ENCODE measurements at places on chromosomes 6 and 20.

DNA sequence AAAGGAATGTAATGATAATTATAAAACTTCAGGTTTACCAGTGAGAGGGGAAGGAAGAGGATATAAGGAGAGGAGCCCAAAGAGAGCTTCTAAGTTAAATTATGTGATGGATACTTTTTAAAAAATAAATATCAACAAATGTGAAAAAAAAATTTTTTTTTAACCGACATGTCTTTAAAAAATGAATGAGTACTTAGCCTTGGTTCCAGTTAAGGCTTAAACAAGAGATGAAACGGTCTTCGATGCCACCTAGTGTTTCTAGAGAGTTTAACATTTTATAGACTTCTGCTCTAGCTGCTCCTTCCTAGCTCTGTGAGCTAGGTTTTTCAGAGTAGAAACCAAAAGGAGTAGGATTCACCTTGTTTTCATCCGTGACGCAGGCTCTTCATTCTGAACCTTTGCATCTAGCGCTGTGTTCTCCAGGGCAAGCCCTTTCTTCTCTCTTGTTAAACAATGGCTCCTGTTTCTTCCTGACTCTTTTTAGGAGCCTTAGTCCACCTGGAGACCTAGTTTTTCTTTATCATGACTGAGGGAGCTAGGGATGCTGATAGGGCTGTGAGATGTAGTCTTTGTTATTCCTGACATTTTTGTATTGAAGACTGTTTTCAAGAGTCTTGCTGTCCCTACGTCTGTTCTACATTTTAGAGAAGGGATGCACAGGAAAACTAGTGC is 42.4 kb upstream of the GNRH2 start:
- no peak for DNase-seq

DNA sequence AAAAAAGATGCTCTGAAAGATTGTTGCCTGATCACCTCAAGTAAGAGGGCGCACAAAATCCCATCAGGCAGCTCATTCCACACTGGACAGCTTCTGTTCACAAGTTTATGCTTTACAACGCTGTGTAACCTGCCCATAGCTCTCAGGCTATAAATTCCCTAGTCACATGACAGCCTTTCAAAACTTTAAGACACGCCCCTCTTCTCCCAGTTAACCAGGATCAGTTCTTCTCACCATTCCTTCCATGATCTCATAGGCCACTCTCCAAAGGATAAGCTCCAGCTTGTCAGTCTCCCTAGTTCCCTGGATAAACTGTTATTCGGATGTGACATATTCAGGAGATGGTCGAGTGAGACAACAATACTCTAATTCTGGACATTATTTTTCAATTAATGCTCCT is 15.0 kb downstream of the ADNP start:
- no peak for DNase-seq

GRCh38 chr20:46347841-46348803 is 39.8 kb upstream of the CDH22 start:
- no peak for DNase-seq

DNA sequence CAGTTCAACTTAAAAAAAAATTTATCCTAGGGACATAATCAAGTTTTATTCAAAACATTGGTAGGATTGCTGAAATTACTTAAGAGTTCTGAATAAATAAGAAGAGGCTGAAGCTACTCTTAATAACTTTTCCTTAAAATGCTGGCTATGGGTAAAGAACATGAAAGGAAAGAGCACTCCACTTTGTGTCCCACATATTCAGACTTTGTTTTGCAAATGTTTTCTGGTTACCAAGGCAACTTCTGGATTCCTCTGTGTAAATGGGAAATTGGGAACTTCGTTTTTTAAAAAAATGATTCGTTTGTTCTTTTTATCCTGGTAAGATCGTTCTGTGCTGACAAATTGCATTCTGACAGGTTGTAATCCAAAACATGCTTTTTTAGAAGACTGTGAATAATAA is 115.0 kb downstream of the KIF6 start:
- DNase-seq = no peak

- no peak for DNase-seq
Observed at GRCh38 chr6:65052626-65053025, 654.4 kb downstream of the EYS start.

GRCh38 chr6:130421585-130421984 is 55.8 kb downstream of the TMEM200A start:
- DNase-seq = no peak

DNA sequence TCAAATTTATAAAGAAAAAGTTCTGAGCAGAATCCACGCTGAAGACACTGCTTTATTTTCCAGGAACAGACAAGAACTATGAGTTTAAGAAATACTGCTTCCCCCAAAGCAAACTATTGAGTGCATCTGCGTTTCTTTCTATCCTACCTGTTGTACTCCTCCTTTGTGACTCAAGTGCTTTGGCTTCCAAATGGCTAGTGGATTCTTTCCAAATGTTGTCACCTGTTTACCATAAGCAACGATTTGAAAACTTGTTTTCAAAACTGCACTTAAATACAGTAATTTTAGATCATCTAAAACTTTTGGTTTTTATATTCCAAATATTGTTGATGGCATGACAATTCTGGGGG is 9.5 kb downstream of the PXDC1 start:
- DNase-seq = no peak

DNA sequence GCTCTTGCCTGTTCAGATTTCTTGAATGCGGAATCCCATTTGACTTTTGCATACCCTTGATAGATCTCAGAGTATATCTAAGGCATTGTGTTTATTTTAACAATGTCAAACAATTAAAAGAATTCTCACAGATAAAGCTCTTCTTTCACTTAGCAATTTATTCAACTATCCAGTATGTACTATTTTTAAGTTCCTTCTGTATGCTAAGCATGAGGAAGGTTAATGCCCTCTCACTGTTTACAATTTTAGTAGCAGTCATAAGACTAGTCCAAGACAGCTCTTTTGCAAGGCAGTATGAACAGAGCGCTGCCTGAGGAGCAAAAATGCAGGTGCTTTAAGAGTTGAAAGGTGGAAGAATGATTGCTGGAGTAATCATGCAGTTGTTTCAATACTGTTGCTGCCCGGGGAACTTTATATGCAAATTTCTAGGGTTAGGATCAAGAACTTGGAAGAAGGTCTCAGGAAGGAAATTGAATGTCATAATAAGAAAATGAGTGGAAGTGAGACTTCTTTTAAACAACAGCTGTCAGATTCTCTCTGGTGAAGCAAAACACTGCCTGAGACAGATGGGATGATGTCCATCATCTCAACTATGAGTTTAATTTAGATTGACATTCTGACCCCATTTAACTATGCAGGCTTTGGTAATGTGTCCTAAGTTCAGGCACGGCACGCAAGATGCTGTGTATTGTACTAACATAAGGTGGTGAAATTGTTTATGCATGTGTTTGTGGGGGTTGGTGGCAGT is 1303.5 kb upstream of the CITED2 start:
- DNase-seq = no peak

- no peak for DNase-seq
Observed at GRCh38 chr6:153553627-153554026, 422.5 kb upstream of the RGS17 start.

DNA sequence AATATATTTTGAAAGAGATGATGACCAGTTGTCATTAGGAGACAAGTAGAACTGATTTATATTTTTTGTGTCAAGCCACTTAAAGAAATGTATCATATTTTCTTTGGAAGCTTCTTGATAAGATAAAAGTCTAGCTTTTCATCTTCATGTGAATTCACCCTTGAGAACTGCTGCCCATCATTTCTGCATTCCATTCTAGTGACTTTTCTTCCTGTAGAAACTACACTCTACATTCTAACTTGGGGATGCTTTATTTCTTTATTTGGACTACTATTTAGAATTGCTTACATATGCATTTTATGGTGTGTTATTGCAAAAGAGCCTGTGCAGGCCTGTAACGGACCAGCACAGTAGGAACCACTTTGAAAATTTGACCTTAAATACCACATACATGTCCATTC is 335.0 kb upstream of the KCNQ5 start:
- no peak for DNase-seq

- DNase-seq = no peak
Observed at GRCh38 chr20:50019466-50020256, 36.9 kb downstream of the SNAI1 start.

DNA sequence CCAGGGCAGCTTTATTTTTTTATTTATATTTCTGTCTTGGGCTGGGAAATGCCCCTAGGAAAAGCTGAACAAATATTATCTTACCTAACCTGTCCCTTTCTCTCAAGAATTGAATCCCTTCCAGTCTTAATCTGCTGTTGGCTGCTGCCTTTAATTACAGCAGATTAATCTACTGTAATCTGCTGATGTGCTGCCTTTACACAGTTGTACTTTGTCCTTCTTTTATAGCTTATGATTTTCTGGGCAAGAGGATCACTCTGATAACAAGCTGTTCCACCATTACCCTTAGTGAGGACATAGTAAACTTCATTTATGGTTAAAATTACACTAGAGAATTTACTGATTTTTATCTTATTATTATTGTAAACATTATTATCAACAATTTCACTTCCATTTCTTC is 234.5 kb upstream of the MAN1A1 start:
- DNase-seq = no peak

DNA sequence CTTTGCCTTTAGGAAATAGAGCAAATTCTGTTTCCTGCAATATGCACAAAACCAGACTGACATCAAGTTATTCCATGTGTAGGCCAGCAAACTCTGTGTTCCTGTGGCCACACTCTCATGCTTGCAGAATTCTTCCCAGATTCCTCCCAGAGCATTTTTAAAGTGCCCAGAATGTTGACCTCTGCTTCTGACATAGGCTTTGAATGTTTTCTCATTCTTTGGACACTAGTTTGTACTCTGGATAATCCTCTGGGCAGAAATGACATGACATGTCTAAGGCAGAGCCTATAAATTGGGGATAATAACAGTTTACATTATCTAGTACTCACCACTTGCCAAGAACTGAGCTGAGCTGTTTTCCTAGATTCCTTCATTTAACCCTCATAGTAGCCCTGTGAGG is 9.2 kb upstream of the EFHC1 start:
- no peak for DNase-seq

DNA sequence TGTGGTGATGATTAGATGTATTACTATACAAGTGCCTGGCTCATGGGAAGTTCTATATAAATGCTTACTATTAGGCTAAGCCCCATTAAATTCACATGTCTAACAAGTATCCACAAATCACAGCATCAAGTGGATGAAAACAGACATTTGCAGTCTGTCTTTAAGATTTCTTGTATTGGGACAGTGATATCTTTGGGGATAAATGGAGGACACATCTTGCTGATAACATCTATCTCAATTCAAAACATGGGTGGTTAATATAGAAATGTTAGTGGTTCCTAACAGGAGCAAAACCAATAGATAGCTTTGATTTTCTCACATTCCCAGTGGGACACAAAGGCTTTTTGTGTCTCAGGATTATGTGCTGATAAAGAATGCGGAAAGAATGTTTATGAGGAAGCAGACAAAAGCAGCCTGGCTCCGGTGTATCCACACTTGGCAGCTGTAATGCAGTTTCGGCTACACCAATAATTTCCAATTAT is 29.3 kb downstream of the PTPRK start:
- no peak for DNase-seq

GRCh38 chr6:104322841-104323240 is 536.9 kb downstream of the HACE1 start:
- no peak for DNase-seq

DNA sequence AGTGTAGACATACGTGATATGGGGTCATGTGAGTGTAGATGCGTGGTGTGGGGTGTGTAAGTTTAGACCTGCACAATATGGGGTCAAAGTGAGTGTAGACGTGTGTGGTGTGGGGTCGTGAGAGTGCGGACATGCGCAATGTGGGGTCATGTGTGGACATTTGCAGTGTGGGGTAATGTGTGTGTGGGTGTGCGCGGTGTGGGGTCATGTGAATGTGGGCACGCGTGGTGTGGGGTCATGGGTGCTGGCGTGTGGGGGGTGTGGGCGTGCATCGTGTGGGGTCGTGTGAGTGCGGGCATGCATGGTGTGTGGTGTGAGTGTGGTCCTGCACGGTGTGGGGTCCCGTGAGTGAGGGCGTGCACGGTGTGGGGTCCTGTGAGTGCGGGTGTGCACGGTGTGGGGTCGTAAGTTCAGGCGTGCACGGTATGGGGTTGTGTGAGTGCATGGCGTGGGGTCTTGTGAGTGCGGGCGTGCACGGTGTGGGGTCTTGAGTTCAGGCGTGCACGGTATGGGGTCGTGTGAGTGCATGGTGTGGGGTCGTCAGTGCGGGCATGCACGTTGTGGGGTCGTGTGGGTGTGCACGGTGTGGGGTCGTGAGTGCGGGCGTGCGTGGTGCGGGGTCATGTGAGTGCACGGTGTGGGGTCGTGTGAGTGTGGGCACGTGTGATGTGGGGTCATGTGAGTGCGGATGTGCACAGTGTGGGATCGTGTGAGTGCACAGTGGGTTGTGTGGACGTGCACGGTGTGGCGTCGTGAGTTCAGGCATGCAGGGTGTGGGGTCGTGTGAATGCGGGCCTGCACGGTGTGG is 14.3 kb downstream of the PCMTD2 start:
- DNase-seq = no peak

DNA sequence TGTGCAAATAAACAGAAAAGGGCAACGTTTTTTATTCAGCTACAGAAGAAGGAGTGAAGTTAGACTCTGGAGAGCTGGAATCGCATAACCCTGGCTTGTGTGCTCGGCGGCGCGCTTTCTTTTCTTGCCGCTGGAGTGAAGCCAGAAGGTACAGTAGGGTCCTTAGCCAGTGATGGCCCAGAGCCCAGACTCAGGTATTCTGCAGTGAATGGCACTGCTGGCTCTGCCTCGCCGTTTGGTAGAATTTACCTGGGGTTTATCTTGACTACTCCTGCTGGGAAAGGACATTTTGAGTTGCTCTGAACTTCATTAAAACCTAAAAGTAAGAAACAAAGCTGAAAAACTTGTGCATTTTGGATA is 56.9 kb upstream of the TIAM2 start:
- no peak for DNase-seq

DNA sequence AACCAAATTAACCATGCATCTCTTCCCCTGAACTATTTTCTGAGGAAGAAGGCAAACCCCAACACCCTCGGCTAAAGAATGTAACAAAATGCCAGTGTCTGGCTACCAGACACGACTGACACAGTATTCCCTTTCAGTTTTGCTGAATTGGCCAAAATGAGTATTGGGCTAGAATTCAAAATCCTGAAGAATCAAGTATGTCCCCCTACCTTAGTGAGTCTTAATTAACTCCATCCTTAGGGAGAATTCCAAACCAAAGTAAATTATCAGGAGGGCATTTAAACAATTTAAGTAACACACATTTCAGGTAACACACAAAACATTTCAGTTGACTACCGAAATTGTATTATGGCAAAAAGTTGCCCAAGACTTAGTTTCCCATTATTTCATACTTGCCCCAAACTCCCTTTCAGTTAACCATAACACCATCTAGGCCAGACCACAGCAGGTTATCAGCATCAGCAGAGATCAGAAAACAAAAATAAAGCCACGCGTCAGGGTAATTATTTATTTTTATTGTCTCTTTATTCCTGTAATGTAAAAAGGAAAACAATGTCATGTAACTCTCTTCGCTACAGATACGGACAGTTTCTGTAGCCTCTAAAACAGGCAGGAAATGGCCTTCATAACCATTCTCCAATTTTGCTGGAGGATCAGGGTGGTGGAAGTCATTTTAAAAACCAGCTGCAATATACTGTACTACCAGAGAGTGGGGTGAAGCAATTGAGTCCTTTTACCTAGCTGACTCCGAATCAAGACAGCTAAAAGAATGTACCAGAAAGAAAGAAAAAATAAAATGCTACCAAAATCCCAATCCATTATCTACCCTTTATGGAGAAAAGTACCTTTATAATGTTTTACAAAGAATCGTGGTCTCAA is 1.9 kb downstream of the SNX5 start:
- no peak for DNase-seq
